ENCODE measurements at places on chromosomes 13 and 19. TPM values are rescaled to one million over a fixed set of nuclear protein-coding genes. Genes with fewer than 3 reads are reported as not detected.

GRCh38 chr19:5484398-5485285 lies 29.4 kb downstream of the ZNRF4 start:
- no peak overlapping the region for H3K27ac ChIP-seq
- H3K36me3 ChIP-seq: no peaks in the 10 kb centered on the region
- H3K4me3 ChIP-seq: no peak overlapping the region
- no peak for DNase-seq
- peaks cover 7% of the 10 kb centered on the region for H3K27me3 ChIP-seq

GRCh38 chr19:18392926-18393325 lies 4.5 kb downstream of the LRRC25 start:
- H3K36me3 ChIP-seq: no peaks in the 10 kb centered on the region
- peaks cover 13% of the 10 kb centered on the region for H3K4me1 ChIP-seq
- H3K4me3 ChIP-seq: no peak overlapping the region
- no peak for DNase-seq
- peaks cover 50% of the 10 kb centered on the region for H3K27me3 ChIP-seq
- H3K27ac ChIP-seq: no peak overlapping the region

- H3K27me3 ChIP-seq: peaks cover 8% of the 10 kb centered on the region
- no peak overlapping the region for H3K4me3 ChIP-seq
- no peak overlapping the region for H3K27ac ChIP-seq
- H3K4me1 ChIP-seq: no peaks in the 10 kb centered on the region
These were observed 153.2 kb downstream of the USP12 start for GRCh38 chr13:27018344-27018861.

DNA sequence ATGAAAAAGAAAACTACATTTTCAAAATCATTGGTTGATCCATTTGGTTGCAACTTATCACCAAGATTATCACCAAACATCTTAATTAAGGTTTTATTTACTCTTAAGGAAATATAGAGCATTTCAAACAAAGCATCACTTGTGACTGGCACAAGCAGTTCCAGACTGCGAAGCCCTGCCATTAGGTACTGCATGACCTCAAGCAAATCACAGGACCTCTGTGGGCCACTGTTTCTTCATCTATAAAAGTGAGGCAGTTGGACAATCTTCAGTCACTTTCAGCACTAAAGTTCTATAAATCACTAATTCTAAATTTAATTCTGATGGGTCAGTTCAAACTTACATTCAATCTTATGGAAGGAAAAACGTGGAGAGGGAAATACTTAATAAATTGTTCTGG lies 2.0 kb downstream of the ELF1 start:
- H3K36me3 ChIP-seq: peaks cover 23% of the 10 kb centered on the region
- no peaks in the 10 kb centered on the region for H3K27me3 ChIP-seq
- peak overlapping the region; percentile 90 for H3K27ac ChIP-seq
- H3K4me1 ChIP-seq: peaks cover 40% of the 10 kb centered on the region
- H3K4me3 ChIP-seq: peak overlapping the region; percentile 90

Gene CDC16
- total RNA-seq: 91.1 TPM

DNA sequence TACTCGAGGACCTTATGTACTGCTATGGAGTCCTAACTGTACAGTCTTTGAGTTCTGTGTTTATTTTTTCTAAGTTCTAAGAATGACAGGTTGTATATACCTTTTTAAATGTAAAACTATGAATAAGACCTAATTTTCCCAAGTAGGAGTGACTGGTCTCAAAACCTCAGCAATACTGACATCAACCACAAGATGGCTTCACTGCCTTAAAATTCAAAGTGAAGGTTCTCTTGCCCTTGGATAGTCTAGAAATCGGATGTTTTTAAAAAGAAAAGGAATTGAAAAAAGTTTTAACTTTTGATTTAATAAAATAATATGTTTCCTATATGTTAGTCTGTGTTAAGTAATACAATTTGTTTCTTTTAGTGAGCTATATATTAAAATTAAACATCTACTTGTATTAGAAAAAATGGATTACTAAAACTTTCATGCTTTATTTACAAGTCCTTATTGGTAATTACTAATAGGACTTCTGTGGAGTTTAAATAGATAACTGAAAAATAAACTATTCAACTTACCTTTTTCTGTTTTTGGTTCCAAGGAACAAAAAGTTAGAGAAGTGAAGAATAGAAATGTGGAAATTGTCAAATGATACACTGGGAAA lies 52.0 kb downstream of the TDRD3 start:
- no peaks in the 10 kb centered on the region for H3K27me3 ChIP-seq
- H3K4me1 ChIP-seq: no peaks in the 10 kb centered on the region
- no peak for DNase-seq
- no peak overlapping the region for H3K27ac ChIP-seq

Gene CEACAM3
- not detected for total RNA-seq

- peak; percentile 43 for DNase-seq
- peak overlapping the region; percentile 48 for H3K4me3 ChIP-seq
- H3K4me1 ChIP-seq: peaks cover 6% of the 10 kb centered on the region
- peaks cover 61% of the 10 kb centered on the region for H3K27me3 ChIP-seq
These were observed 903 bp downstream of the LATS2 start for GRCh38 chr13:21060338-21061028.

Measured in activated naive CD8-positive, alpha-beta T cell treated with anti-CD3 and anti-CD28 coated beads, Interleukin-2, amount 10 ng/mL, durations not matched to agents 7 days and 5 days (primary cell).